ENCODE measurements at places on chromosomes 6 and 20.

DNA sequence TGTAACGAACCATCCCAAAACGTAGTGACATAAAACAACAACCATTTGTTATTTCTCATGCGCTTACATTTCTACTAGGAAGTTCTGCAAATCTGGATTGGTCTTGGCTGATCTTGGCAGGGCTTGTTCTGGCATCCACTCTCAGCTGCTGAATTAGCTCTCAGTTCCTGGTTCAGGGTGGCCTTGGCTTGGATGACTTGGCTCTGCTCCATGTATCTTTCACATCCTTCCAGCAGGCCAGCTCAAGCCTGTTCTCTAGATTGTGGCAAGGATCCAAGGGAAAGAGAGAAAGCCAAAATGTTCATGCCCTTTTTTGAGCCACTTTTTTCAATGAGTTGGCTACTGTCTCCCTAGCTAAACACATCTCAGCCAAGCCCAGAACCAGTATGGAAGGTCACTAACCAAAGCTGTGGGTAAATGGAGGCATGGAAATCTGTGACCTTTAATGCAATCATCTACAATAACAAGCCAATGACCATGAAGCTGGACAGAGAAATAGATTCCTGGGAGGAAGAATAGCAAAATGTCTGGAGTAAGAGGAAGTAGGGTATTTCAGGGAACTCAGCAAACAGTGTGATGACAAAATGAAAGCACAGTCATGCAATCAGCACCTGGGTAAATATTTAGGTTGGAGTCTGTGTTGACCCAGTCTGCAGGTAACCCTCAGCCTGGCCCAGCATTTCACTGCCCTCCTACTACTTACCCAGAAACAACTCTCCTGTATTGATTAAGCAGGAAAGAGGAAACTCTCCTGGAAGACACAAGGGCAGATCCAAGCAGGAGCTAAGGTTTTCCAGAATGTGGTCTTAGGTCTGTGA, 32.7 kb upstream of the SNAP25 start:
- DNase-seq = no peak

- DNase-seq = no peak
These were observed 52.6 kb downstream of the LAMP5 start for GRCh38 chr20:9566977-9567376.

DNA sequence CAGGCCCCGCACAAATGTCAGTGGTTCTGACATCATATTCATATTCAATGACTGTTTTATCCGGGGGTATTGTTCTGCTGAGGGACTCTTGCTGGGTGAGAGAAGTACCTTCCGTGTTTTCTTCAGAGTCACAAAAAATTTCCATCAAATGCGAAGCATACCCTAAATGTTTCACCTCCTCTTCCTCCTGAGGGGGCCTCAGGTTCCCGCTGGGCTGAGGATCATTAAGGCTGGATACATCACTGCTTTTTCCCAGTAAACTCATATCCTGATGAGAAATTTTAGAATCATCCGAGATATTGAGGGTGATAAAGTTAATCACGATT, 42.8 kb downstream of the IL20RA start:
- DNase-seq = no peak

- no peak for DNase-seq
These were observed 83.9 kb upstream of the LGSN start for GRCh38 chr6:63403725-63404124.

DNA sequence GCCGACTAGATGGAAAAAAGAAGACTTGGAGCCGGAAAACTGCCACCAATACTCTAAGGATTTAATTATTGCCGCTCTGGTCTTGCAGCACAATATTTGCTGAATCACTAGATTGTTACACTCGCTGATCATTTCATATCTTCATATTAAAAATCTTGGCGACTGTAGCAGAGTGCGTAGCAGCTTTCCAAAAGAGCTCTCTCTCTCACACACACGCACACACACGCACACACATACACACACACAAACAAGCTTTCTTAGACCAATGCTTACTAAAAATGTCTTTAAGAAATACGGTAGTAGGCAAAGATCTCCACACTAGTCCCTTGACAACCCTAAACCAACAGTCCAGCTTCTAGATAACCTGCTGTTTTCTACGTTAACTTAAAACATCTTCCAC, 7.7 kb downstream of the GRIK2 start:
- DNase-seq = no peak

- no peak for DNase-seq
These were observed 15.2 kb upstream of the TAAR5 start for GRCh38 chr6:132604635-132605152.

All from stimulated activated CD4-positive, alpha-beta T cell treated with anti-CD3 and anti-CD28 coated beads, Interleukin-1b, Interleukin-23, amount 100 ng/mL, for 1 hour (primary cell).